ENCODE measurements at places on chromosomes 11 and 22. TPM values are rescaled to one million over a fixed set of nuclear protein-coding genes. Genes with fewer than 3 reads are reported as not detected.

- DNase-seq = no peak
Observed at GRCh38 chr11:64629796-64630562, 39.0 kb downstream of the SLC22A12 start.

DNA sequence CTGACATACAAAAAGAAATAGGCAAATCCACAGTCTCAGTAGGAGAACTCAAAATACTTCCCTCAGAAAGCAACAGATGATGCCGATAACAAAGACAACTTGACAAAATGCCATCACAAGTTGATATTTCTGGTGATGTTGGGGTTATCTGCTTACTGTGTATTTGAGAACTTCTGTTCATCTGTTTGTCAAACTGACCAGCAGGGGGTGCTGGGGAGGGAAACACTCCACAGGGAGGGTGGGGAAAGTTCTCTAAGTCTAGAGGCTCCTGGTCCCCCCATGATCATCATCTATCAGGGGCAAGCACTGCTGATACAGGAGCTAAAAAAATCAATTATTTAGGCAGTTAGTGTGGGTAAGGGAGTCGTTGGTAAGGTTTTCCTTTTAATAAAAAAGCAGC, 19.2 kb downstream of the GLYATL1 start:
- no peak for DNase-seq

DNA sequence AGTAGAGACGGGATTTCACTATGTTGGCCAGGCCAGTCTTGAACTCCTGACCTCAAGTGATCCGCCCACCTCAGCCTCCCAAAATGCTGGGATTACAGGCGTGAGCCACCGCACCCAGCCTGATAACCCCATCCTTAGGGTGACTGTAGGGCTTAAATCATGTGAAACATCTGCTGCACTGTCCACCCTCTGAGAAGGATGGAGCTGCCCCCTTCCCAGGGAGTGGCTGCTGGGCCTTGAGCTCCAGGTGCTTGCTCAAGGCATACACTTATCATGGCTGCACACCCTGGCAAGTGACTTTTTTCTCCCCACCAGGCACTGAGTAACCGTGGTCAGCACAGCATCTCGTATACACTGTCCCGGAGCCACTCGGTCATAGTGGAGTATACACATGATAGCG, 5.3 kb downstream of the PELI3 start:
- no peak for DNase-seq

DNA sequence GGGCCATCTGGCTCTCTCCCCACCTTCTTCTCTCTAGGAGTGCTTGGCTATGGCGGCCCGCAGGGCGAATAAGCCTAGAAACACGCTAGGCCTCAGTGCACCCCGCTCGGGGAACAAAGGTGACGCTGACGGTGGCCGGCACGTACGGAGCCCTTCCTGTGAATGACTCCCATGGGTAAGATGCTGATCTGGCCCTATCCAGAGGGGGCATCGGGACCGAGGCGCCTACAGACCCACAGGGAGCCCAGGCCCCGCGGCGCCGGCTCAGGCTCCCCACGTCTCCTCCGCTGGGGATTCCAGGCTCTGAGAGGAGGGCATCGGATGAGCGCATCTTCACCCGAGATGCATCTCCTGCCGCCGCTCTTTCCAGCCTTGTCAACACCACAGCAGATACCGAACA, 31.4 kb upstream of the TESMIN start:
- no peak for DNase-seq

GRCh38 chr11:111838054-111838453, 33.3 kb downstream of the ALG9 start:
- DNase-seq = no peak

- DNase-seq = no peak
Observed at GRCh38 chr11:69290806-69291205, 3.1 kb upstream of the MYEOV start.

DNA sequence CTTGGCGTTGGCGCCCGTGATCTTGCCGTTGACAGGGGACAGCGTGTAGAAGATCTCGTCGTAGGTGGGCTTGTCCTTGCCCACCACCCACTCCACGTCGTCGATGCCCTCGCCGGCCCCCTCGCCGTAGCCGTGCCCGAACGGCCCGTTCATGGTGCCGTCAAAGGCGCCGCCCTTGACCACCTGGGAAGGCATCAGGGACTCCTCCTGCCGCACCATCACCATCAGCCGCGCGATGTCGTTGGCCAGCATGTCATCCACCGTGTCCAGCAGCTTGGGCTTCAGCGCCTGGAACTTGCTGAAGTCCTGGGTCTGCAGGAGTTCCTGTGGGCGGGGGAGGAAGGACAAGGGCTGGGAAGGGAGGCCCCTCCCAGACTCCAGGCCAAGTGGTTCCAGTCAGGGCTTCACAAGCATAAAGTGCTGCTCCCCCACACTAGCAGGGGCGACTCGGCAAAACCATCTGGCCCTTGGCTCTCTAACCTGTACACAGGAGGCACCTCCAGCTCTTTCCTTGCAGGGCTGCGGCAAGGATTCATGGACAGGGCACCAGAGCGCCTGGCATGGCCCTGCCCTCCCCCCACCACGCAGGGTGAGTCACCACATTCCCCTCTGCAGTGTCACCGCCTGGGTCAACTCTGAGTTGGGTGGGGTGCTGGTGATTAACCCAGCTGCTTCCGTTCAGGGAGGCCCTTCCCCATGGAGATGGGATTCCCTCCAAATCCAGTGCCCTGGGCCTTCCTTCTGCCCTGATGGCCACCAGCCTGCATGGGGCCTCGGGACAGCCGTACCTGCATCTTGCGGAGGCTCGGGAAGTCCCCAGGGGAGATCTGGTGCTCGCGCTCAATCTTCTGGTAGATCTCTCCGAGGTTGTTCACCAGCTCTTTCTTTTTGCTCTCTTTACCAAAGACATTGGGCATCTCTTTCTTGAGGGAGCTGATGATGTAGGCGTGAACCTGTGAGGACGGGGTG, 10.4 kb upstream of the CDC42BPG start:
- peak; percentile 85 for DNase-seq

DNA sequence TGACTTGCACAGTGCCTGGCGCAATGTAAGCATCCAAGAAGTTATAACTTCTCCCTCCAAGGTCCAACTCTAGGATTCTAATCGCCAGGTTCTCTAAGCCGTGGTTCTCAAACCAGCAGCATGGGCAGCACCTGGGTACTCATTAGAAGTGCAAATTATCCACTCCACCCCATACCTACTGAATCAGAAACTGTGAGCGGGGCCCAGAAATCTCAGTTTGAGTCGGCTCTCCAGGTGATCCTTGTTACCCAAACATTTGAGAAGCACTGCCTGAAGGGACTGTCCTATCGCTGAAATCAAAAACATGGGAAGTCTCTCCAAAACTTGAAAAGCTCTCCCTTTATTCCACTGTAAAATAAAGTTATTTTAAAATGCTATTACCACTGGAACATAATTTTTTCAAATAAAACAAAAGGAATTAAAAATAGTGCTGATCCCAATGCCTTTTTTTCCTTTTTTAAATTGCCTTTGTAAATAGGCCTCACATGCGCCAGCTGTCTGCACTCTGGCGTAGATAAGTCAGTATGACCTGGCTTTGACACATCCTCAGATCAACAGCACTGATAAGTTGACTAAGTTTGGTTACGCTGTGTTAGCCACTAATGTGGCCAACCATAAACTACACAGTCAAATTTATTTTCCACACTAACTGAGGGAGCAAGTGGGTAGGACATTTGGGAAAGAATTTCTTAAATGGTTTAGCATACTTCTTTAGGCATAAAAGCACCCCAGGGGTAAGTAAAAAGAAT, 8.4 kb upstream of the CTR9 start:
- no peak for DNase-seq

DNA sequence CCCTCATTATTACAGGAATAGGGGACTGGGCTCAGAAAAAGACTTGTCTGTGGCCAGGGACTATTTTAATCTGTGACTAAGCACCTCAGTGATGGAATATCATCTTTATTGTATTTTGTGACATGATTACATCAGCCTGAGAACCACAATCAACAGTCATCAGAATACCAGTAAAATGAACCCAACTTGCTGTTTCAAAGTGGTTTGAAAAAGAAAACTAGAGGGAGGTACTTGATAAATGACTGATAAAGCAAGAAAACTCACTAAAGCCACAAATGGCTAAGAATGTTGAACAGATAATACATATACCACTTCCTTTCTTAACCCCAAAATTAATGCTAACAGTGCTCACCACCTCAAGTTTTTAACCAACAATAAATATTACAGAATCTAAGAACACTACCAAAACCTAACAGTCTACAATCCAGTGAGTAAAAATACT, 155.7 kb downstream of the ATG16L2 start:
- DNase-seq = no peak

GRCh38 chr11:65546217-65546958, 11.8 kb downstream of the LTBP3 start:
- peak; percentile 84 for DNase-seq

- peak; percentile 32 for DNase-seq
Observed at GRCh38 chr22:38700270-38700788, 414 bp downstream of the JOSD1 start.

GRCh38 chr11:76918941-76919386, 58.2 kb downstream of the ACER3 start:
- DNase-seq = no peak

DNA sequence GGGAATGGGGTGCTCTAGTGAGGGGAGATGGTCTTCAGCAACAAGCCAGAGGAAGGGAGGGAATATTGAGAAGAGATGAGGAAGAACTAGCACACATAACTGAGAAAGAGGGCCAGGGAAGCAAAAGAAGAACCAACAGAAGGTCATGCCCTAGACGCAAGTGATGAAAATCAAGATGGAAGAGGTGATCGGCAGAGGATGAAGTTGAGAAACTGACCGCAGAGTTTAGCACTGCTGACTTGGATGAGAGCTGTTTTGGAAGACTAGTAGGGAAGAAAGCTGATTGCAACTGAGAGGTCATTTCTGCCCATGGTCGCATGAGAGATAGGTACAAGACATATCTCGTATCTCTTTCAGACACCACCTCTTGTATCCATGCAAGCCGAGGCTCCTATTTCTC, 2.9 kb downstream of the SPINDOC start:
- no peak for DNase-seq

- no peak for DNase-seq
Observed at GRCh38 chr22:49233507-49234100, 594.1 kb downstream of the BRD1 start.

ZNF215 gene
- 0.36 TPM for total RNA-seq

STX5 gene
- 43.1 TPM for total RNA-seq

CPT1B gene
- 29.2 TPM for total RNA-seq

MRGPRE gene
- not detected for total RNA-seq

CASTOR1 gene
- 18.1 TPM for total RNA-seq

VPREB3 gene
- total RNA-seq = not detected

SCGB1C1 gene
- not detected for total RNA-seq

SCGB1D2 gene
- not detected for total RNA-seq
